NK-92 treated with Interleukin-12 subunit alpha and Interleukin-12 subunit beta, amount 100 ng/mL, for 24 hours (cell line): ENCODE measurements at places on chromosomes 6 and 20.

DNA sequence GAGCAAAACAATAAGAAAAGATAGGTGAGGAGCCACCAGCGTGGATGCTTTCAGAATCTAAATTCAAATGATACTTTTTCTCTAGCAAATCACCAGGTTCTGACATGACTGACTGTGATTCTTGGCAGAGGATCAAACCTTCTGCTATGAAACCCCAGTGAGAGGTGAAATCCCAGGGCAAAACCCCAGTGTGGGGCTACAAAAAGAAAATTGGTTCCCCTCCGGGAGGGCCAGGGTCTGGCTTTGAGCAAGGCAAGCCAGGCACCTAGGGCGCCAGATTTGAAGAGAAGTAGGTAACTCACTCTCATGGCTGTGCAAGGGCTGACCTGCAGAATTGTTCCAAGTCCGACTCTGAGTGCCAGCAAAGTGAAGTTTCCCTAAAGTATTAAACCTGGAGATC, 20.2 kb upstream of the RALGAPA2 start:
- no peak for DNase-seq

GRCh38 chr6:136782021-136782770, 10.1 kb downstream of the MAP3K5 start:
- DNase-seq, result no peak

DNA sequence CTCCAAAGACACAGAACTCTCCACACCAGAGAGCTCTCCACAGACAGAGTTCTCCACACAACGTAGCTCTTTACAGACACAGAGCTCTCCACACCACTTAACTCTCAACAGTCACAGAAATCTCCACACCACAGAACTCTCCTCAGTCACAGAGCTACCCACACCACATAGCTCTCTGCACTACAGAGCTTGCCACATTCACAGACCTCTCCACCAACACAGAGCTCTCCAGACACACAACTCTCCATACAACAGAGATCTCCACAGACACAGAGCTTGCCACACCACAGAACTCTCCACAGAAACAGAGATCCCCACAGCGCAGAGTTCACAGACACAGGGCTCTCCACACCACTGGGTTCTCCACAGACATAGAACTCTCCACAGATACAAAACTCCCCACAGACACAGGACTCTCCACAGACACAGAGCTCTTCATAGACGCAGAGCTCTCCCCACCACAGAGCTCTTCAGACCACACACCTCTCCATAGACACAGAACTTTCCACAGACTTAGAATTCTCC, 52.5 kb downstream of the ERMARD start:
- DNase-seq, result no peak

- DNase-seq, result no peak
These were observed 533.8 kb upstream of the ID4 start for GRCh38 chr6:19303383-19303782.

DNA sequence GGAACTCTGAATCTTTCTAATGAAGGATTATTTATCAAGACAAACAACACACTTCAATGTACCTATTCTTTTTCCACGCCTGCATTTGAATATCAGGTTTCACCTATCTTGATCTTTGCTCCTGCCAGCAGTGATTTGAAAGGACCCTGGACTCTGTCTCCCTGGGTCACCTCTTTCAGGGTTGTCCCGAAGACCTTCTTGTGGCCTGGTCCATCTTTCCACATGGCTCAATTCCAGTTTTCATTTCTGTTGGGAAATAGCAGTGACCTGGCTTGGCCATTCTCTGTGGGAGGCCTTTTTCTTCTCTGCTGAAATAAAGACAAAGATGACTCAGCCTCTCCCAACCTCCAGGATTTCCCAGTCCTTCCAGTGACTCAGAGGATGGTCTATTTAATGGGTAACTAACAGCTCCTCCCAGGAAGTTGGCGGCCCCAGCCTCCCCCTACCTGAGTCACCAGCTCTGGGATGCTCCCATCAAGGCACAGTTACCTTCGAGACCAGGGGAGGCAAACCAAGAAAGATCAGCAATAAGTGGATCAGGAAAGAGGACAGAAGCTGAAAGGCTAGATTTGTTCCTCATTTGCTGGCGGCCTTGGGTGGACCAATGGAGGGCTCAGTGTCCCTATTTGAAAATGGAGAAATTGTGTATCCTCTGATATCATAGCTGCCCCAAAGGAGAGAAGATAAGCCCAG, 120.2 kb upstream of the RNF24 start:
- DNase-seq, result peak; percentile 17

DNA sequence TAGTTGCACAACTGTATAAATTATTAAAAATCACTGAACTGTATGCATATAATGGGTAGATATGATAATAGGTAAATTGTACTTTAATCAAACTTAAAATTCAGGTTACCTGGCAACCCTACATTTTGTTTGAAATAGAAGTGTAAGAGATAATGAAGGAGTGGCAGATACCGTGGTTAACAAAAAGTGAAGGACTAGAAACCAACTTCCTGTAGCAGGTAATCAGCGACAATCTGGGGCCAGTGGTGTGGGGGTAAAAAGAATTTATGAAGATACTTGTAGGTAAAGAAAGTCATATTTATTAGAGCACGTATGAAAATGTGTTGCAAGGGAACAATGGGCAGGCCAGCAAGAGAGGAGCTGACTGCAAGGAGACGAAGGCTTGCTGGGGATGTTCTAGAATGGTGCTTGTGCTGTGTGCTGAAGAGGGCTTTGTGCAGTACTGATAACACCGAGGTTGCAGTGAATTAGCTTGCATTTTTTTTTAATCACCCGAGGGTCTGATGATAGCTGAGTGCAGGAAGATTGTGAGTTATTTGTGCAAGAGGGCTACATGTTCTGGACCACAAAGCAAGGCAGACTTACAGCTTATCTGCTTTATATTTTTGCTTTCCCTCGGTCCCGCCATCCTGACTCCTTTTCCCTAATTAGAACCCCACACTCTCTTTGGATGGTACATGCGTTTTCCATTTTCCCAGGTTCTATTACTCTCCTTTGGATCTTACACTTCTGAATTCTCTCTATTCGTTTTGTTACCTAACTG, 4.6 kb upstream of the ENPP1 start:
- DNase-seq, result no peak

- DNase-seq, result no peak
These were observed 188.8 kb downstream of the TMEM242 start for GRCh38 chr6:157134402-157135047.

- no peak for DNase-seq
These were observed 21.3 kb downstream of the FOXO3 start for GRCh38 chr6:108581932-108582475.

DNA sequence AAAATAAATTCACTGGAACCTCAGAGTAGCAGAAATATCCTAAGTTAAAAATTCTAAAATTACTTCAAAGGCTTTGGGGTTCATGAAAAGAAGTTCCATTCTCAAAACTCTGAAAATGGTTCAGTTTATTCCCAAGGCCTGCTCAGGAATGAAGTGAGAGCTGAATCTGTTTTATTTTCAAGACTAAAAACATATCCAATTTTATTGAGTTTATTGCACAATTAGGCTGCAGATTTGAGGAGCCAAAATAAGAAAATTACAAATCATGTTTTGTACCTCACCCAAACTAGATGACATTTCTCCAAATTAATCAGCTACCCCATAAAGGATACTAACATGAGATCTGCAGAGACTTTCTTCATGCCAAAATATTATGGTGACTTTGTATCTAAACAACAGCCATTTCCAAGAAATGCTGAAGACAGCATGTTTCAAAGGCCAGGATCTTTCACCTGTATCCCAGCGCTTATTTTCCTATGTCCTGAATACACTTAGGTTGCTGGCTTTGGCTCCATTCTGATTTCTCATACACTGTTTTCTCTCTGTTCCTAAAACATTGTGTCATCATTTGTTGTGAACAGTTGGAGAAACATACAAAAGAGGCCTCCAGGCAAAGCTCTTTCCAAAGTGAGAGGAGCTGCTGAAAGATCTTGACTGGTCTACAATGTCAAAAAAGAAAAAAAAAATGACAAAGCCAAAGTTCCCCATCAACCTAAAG, 85.7 kb upstream of the F13A1 start:
- DNase-seq, result no peak

GRCh38 chr6:27874016-27874415, 38.2 kb downstream of the OR2B2 start:
- no peak for DNase-seq

GRCh38 chr20:39524371-39524911, 562.3 kb downstream of the DHX35 start:
- no peak for DNase-seq

- no peak for DNase-seq
These were observed 2.6 kb downstream of the CTSZ start for GRCh38 chr20:59004493-59004762.

- no peak for DNase-seq
These were observed 44.8 kb upstream of the FABP7 start for GRCh38 chr6:122734529-122735395.

- DNase-seq, result no peak
These were observed 540.1 kb upstream of the FLRT3 start for GRCh38 chr20:14877301-14878028.

GRCh38 chr6:137490006-137490905, 3.9 kb downstream of the OLIG3 start:
- no peak for DNase-seq

GRCh38 chr6:32932132-32932868, 8.5 kb downstream of the HLA-DMB start:
- DNase-seq, result no peak

GRCh38 chr6:169839029-169839481, 87.6 kb downstream of the ERMARD start:
- DNase-seq, result no peak

- no peak for DNase-seq
These were observed 36.6 kb upstream of the MLIP start for GRCh38 chr6:54074578-54075195.

DNA sequence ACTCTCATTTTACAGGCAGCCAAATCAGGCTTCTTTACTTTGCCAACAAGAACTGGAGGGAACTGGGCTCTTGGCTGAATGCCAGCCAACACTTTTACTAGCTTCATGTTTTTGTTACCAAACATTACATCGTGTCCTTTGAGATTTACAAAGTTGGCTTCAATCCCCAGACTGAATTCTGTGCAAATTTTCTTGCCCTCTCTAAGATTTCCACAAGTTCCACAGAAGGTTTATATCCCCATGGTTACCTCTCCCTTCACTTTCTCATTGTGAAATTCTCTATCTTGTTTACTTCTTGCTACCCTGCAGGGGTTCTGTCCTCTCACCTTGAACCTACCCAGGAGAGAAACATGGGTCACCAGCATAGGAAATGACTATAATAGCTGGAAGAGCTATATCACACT, 37.6 kb upstream of the PLCB1 start:
- DNase-seq, result no peak

DNA sequence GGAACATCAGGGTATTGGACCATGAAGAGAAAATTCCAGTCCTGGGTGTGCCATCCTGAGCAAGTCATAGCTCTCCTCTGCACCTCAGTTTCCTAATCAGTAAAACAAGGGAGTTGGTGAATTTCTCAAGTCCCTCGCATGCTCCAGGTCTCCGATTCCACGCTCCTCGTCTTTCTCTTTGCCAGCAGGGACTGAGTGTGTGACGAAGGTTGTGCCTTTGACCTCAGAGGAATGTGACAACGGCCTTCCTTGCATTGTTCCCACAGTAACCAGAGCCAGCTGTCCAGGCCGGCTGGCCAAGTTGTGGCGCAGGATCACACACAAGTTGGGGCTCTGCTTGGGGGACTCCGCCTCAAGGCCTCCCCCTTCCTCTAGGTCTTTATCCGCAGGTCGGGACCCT, 217.3 kb downstream of the ATXN1 start:
- DNase-seq, result no peak

DNA sequence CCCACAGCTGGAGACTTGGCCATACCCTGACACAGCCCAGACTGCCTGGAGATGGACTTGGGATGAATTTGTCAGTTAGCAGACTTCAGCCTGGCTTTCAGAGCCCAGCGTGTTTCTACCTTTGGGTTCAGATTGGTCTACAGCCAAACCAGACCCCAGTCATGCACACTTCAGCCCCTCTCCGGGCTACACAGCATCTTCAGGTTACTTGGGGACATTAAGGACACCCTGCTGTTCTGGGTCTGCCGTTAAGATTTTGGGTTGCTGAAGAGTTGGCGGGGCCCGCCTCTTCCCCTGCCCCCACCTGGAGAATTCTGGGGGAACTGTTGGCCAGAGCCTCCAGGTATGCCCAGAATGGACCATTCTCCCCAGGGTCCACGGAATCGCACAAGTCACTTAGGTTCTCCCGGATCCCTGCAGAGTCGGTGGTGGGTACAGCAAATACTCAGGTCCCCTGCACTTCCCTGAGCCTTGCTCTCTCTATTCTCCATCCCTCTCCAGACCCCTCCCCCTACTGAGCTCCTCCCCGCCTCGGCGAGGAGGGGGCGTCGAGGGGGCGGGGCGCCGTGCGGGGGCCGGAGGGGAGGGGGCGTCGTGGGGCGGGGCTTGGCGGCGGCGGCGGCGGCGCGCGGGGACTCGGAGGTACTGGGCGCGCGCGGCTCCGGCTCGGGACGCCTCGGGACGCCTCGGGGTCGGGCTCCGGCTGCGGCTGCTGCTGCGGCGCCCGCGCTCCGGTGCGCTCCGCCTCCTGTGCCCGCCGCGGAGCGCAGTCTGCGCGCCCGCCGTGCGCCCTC, at the start of gene PTK7:
TSS of gene PTK7 (plus strand) at position 645 of the 794 bp plus-strand sequence. CDS start 175 bp downstream, outside the sequence.
- no peak for DNase-seq

GRCh38 chr6:21144928-21145327, 448.6 kb upstream of the SOX4 start:
- no peak for DNase-seq

GRCh38 chr6:168078175-168078942, 653 bp downstream of the FRMD1 start:
- no peak for DNase-seq

DNA sequence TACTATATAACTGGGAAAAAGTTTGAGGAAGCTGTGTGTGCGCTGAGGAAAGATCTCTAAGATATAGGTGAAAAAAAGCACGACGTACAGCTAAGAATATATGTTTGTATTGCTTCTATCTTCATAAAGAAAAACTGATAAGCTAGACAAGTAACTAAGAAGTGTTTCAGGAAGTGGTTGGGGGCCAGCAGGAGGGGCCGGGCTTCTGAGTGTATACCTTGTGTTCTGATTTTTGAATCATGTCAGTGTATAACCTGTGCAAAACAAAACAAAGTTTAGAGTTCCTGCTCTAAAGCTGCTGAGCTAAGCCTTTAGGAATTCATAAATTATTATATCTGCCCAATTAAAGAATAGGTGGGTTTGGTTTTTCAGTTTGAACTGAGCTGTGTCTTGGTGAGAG, 7.9 kb upstream of the OSER1 start:
- no peak for DNase-seq

- DNase-seq, result no peak
These were observed 18.7 kb downstream of the KIF25 start for GRCh38 chr6:168016176-168016620.

DNA sequence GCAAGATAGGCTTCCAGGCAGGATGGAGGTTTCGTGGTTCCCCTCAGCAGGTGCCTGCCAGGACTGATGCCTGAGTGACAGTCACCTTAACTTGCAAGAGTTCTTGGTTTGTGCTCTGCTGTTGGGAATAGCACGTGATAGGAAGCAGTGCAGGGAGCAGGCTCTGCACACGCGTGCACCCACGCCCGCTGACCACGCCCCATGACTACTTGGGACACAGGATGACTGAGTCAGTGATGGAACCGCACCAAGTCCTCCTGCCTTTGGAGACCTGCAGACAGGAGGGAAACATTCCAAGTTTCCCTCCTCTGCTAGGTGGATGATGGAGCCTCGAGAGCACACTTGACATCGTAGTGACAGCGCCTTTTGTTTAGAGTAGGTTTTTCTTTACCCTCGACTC, 164.2 kb downstream of the DTNBP1 start:
- no peak for DNase-seq

GRCh38 chr6:31187780-31188194, 17.3 kb upstream of the POU5F1 start:
- no peak for DNase-seq
